ENCODE measurements at places on chromosomes 7 and 10.

DNA sequence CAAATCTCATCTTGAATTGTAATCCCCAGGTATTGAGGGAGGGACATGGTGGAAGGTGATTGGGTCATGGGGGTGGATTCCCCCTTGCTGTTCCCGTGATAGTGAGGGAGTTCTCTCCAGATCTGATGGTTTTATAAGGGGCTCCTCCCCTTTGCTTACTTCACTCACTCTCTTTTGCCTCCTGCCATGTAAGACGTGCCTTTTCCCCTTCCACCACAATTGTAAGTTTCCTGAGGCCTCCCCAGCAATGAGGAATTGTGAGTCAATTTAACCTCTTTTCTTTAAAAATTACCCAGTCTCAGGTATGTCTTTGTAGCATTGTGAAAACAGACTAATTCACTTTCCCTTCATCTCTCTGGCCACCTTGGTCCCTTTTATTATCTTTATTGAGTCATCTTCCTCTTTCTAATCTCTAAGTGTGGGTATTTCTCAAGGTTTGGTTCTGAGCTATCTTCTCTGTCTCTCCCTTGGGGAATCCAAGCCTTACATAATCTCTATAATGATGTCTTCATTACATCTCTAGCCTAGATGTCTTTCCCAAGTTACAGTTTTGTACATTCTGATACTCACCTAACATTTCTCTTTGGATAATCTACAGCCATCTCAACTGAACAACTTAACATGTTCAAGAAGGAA lies 99.1 kb upstream of the JCAD start:
- no peak for DNase-seq

DNA sequence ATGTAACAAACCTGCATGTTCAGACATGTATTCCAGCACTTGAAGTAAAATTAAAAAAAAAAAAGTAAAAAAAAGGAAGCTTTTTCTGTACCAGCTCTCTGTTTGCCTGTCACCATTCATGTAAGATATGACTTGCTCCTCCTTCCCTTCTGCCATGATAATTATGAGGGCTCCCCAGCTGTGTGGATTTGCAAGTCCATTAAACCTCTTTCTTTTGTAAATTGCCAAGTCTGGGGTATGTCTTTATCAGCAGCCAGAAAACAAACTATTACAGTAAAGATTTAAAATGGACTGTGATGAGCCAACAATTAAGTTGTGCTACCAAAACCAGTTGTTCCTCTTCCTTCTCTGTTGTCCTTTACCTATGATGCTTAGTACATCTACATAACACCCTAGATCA lies 619.6 kb downstream of the ARL4A start:
- peak; percentile 2 for DNase-seq

GRCh38 chr10:6558759-6559461 lies 21.2 kb downstream of the PRKCQ start:
- no peak for DNase-seq

- DNase-seq, result no peak
Measured at GRCh38 chr10:26887611-26888215, 27.0 kb upstream of the ABI1 start.

DNA sequence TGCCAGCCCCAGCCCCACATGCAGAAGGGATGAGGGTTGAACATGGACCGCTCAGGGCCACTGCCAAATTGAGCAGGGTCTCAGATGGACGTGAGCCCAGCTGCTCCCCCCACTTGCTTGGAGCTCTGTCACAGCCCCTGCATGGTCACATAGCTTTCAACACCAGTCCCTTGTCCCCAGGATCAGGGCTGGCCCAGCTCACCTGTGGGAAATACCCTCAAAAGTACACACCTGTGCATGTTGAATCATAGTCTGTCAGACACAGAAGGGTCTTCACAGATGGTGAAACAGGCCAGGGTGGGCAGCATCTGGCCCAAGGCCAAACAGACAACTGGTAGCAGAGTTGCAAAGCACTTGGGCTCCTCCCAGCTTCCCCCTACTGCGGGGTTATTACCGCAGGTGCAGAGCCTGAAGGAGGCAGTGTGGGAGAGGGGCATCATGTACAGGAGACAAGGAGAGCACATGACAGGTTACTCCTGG lies 77.6 kb upstream of the UNC5B start:
- no peak for DNase-seq

GRCh38 chr10:129058664-129059155 lies 408.3 kb upstream of the MGMT start:
- DNase-seq, result no peak

DNA sequence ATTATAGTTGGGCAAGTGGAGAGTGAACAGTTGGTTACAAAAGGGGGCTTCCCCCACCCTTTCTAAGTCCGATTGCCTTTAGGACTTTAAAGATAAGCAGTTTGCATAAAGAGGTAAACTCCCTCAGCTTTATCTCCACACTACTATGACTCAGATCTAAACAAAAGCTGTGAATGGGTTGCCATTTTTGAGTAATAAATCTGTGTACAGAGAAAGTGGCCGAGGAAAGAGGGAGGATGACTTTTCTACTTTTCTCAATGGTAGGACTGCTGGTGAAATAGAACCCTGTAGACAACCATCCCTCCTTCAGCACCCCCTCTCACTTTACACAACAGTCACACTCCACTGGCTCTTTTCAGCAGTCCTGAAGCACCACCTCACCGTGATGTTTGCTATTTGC lies 71.2 kb downstream of the DNMBP start:
- no peak for DNase-seq

GRCh38 chr7:37656913-37657530 lies 26.5 kb upstream of the GPR141 start:
- DNase-seq, result no peak

DNA sequence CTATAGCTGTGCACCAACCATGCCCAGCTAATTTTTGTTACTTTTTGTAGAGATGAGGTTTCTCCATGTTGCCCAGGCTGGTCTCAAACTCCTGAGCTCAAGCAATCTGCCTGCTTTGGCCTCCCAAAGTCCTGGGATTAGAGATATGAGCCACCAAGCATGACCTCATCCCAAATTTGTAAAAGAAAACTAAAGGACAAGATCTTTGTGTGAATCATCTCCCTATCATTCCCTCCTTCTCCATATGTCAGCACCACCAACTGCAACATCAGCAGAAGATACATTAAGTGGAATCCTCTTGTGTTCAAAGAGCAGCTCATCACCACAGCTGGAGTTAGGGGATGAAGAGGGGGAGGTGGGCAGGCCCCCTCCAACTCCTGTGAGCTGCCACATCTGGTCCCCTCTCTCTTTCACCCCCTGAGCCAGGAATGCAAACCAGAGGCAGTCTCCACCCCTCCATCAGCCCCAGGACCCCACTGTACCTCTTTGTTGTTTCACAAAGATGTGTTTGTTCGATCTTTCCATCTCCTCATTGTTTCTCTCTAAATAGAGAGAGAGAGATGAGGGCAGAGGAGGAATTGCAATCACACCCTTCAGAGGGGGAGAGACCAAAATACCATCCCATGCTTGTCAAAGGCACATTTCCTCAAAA lies 47.3 kb upstream of the PIP4K2A start:
- DNase-seq, result no peak

- no peak for DNase-seq
Measured at GRCh38 chr10:26759008-26759407, 61.5 kb downstream of the PDSS1 start.

GRCh38 chr7:149743476-149744255 lies 29.7 kb downstream of the ZNF467 start:
- no peak for DNase-seq

DNA sequence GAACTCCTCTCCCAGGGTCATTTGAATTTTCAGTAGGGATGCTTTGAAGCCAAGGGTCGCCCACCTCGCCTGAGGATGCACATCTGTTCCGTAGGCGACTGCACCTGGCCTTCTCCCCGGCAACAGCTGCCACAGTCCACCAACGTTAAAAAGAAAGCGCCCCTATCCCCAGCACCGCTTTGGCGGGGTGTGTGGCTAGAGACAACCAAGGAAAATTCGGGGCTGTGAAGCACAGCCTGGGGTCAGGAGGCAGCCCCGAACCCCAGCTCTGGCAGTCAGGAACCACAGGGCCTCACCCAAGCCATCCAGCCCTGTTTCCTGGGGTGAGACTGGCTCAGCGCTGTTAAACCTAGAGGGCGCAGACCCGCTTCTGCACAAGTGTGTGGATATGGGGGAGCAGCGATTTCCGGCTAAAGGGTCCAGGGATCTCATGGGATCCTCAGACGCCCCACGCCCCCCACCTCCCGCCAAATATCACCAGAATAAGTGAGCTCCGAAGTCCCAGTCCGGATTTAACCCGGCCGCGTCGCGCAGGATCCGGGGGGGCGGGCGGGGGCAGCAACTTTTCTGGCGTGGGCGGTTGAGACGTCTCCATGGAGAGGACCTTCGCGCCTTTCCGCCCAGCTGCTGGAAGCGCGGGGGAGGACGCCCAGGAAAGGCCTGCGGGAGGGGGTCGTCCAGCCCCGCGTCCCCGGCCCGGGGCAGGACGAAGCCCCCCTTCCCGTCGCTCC lies 822 bp downstream of the ZC3HAV1L start:
- DNase-seq, result no peak

DNA sequence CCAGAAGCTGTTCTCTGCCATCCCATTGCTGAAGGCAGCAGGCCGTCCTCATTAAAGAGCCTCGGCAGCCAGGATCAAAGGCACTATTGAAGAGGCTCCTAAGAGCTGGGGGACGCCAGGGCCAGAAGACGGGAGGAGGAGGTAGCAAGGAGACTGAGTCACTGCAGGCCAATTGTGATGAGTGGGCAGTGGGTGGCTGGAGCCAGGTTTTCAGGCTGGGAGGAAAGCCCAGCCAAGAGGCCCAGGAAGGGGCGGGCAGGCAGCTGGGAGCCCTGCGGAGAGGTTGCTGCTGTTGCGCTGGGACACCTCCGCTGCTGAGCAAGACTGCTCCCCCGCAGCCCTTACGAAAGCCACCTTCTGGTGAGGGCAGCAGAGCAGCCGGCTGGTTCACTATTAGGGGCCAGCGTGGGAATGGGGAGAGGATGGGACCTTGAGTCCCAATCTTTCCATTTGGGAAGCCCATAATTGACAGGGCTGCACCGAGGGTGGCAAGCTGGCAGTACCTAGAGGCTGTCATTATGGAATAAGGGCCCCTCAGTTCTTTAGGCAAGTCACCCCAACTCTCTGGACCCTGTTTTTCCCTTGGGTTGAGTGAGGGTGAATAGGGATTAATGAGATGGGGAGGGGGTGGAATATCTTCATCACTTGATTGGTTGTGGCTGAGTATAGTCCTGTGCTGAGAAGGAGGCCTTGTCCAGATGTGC lies 48.4 kb downstream of the UNC5B start:
- DNase-seq, result no peak

- DNase-seq, result no peak
Measured at GRCh38 chr7:100893910-100894721, 1.6 kb downstream of the ACHE start.

GRCh38 chr7:46725838-46726237 lies 804.8 kb upstream of the IGFBP3 start:
- no peak for DNase-seq

DNA sequence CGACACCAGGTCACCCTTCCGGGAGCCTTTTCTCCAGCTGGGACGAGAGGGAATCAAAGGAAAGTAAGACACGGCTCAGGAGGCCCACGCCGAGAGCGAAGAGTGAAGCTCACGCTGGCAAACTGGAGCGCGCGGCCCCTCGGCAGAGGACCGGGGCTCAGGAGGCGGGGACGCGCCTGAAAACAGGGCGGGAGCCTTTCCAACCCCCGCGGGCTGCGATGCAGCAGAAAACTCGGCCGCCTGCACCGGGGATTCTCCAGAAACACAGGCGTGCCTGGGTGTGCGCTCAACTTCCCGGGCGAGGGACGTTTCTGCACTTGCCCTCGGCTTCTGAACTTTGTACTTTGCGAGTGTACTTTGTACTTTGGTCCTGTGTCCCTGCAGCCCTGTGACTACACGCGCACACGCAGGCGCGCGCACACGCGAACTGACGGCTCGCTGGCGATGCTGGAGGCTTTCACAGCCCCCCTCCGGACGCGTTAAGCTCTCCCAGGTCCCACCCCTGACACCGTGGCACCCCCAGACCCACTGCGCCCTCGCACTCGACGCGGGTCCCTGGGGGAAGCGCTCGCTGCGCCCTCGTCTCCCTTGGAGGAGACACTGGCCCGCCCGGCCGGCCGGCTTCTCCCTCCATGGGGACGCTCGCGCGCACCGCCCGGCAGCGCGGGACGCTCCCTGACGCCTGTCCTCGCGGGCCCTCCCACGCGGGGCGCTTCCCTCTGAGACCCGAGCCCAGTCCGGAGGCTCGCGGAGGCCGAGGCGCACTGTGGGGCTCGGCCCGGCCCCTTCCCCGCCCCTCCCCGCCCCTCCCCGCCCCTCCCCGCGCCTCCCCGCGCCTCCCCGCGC lies 588 bp upstream of the PAOX start:
- DNase-seq, result no peak

DNA sequence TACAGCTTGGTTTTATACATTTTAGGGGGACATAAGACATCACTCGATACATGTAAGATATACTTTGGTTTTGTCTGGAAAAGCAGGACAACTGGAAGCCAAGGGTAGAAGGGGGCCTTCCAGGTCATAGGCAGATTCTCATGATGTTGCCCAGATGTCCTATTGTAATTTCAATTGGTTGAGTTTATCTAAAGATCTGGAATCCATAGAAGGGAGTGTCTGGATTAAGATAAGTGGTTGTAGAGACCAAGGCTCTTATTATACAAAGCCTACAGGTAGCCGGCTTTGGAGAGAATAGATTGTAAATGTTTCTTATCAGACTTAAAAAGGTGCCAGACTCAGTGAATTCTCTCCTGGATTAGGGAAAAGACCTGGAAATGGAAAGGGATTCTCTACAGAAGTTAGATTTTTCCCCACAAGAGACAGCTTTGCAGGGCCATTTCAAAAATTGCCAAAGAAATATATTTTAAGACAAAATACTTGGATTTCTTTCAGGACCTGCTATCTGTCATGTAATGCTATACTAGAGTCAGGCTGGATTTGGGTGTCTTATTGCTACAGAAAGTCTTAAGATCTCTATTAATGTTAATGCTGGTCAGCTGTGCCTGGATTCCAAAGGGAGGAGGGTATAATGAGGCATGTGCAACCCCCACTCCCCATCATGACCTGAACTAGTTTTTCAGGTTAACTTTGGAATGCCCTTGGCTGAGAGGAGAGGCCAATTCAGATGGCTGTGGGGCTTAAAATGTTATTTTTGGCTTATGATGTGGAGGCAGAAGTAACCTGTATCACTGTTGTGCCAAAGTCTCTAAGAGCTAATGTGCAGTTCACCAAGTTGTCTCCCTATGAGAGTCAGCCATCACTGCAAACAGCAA lies 511.1 kb upstream of the C7orf33 start:
- no peak for DNase-seq

DNA sequence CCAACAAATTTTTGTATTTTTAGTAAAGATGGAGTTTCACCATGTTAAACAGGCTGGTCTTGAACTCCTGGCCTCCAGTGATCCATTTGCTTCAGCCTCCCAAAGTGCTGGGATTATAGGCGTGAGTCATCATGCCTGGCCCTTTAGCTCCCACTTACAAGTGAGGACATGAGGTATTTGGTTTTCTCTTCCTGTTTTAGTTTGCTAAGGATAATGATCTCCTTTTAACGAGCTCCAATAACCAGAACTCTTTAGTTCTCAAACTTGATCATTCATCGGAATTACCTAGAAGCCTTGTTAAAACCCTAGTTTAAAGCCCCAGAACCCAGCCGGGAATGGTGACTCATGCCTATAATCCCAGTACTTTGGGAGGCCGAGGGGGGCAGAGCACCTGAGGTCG lies 481.4 kb downstream of the TYW1 start:
- no peak for DNase-seq
